NCI-H524 treated with DMSO at 0.1 percent for 48 hours (cell line): ENCODE measurements at places on chromosomes 4 and X.

DNA sequence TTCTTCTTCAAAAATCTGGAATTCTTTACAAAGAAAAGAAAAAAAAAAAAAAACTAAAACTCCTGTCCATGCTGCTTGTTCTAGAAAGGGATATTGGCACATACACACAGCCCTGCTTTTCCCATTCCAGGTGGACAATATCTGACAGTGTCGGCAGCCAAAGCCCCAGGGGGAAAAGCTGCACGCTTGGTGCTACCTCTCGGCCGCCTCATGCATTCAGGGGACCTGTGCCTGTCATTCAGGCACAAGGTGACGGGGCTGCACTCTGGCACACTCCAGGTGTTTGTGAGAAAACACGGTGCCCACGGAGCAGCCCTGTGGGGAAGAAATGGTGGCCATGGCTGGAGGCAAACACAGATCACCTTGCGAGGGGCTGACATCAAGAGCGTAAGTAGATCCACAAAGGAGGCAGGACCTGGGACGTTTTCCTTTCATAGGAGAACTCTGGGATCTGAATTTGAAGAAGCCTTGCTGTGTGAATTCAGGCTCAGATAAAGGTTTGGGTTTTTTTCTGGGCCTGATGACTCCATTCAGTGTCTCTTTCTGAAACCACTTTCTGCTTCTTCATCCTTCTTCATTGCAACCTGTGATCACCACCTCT, 71.9 kb downstream of the NPNT start:
- no peak for DNase-seq

DNA sequence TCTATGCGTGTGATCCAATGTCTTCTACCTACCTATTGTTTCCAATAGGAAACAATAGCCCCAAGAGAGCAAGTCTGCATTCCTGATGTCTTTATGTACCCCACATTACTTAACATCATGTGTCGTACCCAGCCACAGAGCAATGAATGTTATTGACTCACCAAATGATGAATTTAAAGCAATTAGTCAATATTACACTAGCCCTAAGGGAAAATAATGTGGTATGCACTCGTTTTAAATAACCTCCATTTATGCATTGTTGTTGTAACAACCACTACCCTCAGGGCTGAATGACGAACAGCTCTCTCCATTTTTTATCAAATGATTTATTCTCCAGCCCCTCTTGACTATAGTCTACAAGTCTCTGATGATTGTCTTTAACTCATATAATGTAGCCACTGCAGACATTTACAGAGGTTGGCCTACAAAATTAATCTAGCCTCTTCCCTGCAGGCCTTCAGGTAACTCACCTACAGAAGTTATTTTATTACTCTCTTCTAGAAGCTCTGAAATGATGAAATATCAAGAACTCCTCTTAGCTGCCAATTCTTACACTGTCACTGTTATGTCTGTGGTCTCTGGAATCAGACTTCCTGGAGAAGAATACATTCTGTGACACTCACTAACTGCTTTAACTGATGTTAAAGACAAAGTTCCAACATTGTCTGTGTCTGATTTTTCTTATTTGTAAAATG, 601.7 kb upstream of the GRIA3 start:
- no peak for DNase-seq

- DNase-seq: no peak
These were observed 277.7 kb upstream of the TET2 start for GRCh38 chr4:104868958-104869357.

DNA sequence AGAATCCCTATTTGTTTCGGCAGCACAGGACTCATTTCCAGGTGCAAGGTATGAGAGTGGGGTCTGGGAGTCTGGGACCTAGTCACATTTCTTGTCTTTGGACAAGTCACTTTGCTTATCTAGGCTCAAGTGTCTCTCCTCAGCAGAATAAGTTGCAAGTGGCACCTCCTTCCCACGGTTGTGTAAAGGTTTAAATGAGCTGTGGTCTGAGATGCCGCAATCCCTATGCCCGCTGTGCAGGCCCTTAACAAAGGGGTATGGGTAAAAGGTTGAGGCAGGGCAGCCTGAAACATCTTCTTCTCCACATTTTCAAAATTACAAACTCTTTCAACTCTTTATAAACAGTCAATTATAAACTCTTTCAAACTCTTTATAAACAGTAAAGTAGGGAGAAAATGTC, 93.7 kb downstream of the RTL5 start:
- no peak for DNase-seq

DNA sequence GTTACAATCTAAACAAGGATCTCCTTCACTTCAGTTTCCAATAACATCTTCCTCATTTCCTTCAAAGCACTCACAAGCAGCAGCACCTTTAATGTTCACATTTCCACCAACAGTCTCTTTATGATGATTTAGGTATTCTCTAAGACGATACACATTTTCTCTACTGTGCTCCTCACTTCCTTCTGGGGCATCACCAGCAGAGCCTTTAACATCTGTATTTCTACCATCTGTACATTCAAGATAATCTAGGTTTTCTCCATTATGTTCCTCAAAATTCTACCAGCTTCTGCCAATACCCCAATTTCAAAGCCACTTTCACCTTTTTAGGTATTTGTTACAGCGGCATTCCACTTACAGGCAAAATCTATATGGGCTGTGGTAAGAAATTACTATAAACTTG, 80.6 kb downstream of the FBXW7 start:
- DNase-seq: no peak

GRCh38 chr4:85783900-85784299, 308.9 kb downstream of the ARHGAP24 start:
- DNase-seq: no peak

- DNase-seq: no peak
These were observed 28.6 kb upstream of the USP46 start for GRCh38 chr4:52687696-52688095.
